ENCODE measurements at places on chromosomes 3 and 15.

DNA sequence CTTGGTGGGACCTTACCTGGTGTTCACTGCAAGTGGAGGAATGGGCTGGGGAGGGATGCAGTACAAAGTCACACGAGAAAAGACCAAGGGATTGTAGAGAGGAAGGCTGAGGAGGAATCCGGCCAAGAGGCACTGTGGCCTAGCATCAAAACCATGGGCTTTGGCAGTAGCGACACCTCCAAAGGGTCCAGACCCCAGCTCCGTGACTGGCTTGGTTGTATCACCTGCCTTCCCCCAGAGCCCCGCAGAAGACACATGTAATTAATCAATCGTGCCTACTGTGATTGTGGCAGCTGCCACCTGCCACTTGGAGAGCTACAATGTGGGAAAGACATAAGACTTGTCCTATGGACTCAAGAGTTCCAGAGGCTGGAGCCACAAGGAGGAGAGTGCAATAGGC is 54.7 kb downstream of the ST8SIA2 start:
- DNase-seq, result no peak

DNA sequence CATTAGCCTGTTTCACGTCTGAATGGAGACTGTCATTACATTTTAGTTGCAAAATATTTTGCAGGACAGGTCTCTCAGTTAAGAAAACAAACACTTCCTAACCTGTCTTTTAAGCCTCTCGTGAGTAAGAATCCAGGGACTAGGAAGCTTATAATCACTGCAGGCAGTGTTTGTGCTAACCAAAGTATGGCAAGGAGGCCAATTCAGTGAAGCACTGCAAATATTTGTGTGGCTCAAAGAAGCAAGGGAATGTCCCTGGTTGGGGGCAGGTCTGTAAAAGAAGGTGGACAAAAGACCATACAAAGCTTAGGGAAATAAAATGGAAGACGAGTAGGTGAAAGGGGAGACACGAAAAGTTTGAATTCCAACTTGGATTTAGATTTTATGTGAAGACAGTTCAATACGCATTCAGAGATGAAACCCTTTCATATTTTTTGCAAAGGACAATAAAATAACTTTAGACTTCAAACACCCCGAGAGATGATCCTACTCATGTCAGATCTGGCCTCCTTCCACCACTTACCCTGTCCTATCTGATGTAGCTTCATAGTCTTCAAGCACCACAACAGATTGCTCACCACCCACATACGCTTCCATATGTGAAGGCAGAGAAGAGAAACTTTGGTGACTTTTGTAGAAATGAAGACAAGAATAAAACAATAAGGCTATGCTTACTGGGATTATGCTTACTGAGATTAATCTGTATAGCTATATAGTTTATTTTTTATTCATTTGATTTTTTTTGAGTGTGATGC is 240.9 kb downstream of the TUSC7 start:
- no peak for DNase-seq

- DNase-seq, result no peak
These were observed 23.6 kb upstream of the ATG7 start for GRCh38 chr3:11248596-11248995.

DNA sequence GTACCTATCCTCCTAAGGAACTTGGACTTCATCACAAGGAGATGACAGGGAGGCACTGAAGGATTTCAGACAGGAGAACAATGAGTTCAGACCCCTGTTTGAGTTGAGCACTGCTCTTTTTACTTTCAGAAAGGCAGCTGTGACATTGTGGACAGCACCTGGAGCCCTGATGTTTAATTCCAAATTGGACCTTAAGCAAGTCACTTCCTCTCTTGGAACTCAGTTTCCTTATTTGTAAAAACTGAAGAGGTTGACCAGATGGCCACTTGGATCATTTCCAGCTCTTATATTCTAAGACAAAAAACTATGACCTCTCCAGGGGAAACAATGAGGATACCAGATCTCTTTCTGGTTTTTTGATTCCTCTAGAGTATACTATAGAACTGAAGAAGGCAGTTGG is 34.1 kb upstream of the SMAD3 start:
- no peak for DNase-seq

DNA sequence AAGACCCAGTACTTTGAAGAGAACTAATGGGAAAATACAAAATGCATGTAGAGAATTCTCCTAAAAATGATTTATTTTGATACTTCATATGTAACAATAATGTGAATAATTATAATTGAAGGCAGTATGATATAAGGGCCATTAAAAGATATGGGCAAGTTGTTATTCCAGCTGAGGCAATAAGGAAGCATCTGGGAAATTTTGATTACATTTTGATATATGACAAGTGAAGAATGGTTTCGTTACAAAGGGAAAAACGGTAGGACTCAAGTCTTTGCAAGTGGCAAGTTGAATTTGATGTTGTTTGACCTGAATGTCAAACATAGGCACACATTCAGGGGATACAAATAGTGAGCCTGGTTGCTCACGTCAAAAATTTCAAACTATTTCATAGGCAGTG is 137.9 kb upstream of the TP63 start:
- no peak for DNase-seq

GRCh38 chr15:88467935-88468528 is 524 bp downstream of the MRPS11 start:
- no peak for DNase-seq

GRCh38 chr15:59657635-59658125 is 365 bp upstream of the GTF2A2 start:
- DNase-seq, result peak; percentile 34

DNA sequence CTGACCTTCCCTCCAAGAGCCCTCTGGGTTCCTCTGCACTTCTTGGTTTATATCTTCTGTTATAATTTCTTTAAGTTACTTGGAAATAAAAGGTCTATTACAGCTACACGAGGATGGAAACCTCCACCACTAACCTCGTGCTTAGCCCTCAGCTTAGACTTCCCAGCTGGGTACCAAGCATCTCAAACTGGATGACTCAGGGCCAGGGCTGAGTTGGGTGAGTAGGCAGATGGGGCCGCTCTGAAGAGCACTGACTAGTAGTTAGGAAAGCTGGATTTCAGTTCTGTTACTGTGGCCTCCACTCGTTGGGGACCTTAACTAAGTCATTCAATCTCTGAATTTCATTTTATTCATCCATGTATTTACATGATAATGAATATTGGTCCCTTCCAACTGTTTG is 1036.6 kb downstream of the IGSF11 start:
- DNase-seq, result no peak

- DNase-seq, result peak; percentile 73
These were observed 33.9 kb upstream of the KIF23 start for GRCh38 chr15:69380100-69380725.

- DNase-seq, result no peak
These were observed 28.5 kb upstream of the LCTL start for GRCh38 chr15:66594344-66594743.

DNA sequence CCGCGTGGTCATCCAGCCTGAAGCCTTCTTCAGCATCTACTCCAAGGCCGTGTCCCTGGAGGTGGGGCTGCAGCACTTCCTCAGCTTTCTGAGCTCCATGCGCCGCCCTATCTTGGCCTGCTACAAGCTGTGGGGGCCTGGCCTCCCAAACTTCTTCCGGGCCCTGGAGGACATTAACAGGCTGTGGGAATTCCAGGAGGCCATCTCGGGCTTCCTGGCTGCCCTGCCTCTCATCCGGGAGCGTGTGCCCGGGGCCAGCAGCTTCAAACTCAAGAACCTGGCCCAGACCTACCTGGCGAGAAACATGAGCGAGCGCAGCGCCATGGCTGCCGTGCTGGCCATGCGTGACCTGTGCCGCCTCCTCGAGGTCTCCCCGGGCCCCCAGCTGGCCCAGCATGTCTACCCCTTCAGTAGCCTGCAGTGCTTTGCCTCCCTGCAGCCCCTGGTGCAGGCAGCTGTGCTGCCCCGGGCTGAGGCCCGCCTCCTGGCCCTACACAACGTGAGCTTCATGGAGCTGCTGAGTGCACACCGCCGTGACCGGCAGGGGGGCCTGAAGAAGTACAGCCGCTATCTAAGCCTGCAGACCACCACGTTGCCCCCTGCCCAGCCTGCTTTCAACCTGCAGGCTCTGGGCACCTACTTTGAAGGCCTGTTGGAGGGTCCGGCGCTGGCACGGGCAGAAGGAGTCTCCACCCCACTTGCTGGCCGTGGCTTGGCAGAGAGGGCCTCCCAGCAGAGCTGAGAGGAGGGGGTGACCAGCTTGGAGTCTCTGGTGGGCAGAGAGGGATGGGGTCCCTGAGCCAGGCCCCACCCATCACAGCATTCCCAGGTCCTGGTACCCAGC is 37.9 kb downstream of the GOLGA6A start:
- DNase-seq, result no peak

DNA sequence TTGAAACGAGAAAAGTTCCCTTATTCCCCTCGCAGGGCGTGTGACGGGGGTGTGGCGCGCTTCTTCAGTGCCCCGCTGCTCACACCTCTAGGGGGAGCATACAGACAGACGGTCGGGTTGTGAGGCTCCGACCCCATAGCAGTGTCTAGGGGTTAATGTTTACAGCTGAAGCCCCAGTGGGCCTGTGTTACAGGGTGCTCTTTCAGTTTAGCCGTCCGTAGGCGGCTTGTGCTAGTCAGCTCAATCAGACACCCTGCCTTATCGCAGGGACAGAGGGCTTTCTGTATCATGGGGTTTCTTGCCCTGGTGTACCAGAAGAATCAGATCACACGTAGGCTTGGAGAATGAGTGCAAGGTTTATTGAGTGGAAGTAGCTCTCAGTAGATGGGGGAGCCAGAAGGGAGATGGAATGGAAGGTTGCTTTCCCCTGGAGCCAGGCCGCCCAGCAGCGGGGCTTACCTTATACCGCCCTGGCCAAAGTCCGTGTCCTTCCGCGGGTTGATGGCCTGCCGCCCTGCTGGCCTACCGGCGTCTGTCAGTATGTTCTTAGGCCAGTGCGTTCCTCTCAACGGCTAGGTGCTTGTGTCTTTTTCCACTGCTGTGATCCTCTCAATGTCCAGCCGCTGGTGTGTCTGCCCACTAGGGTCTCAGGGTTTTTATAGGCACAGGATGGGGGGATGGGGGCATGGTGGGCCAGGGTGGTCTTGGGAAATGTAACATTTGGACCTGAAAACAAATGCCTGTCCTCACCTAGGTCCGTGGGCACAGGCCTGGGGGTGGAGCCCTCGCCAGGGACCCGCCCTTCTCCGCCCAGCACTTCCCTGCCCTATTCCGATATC is 32.2 kb upstream of the ACP3 start:
- DNase-seq, result peak; percentile 74

- DNase-seq, result no peak
These were observed 245.5 kb downstream of the TBL1XR1 start for GRCh38 chr3:176951586-176952292.

DNA sequence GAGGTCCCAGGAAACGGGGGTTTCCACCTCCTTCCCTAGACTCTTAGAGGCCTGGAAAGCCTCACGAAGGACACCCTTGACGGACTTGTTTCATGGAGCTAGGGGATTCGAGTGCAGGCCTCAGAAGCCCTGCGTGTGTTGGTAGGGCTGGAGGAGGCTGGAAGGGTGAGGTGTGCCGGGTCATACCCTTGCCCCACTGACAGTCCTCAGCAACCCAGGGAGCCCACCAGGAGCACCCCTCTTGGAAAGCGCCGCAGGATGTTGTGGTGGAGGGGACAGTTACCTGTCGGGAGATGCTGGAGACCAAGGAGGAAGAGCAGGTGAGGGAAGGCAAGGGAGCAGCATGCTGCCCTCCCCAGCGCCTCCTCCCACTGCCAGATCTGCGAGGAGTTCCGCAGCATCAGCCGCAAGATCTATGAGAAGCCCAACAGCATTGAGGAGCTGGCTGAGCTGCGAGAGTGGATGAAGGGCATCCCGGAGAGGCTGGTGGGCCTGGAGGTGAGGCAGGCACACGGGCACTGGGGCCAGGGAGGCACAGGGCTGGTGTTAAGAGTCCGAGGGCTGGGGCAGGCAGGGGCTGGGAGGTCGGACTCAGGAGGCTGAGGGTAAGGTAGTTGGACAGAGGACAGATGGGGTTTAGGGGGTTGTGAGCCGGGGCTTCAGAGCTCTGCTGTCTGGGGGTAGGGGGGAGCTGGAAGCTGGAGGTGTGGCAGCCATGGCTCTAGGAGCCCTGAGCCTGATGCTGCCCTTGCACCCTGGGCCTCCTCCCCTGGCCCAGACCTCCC is 33.7 kb downstream of the DNAH1 start:
- DNase-seq, result no peak

- DNase-seq, result no peak
These were observed 230.9 kb upstream of the CD96 start for GRCh38 chr3:111311126-111311525.

- no peak for DNase-seq
These were observed 43.7 kb downstream of the LRRC49 start for GRCh38 chr15:70936326-70936725.

Measured in H9 (cell line).